NCI-H1930 (cell line): ENCODE measurements at places on chromosomes 11 and 22.

DNA sequence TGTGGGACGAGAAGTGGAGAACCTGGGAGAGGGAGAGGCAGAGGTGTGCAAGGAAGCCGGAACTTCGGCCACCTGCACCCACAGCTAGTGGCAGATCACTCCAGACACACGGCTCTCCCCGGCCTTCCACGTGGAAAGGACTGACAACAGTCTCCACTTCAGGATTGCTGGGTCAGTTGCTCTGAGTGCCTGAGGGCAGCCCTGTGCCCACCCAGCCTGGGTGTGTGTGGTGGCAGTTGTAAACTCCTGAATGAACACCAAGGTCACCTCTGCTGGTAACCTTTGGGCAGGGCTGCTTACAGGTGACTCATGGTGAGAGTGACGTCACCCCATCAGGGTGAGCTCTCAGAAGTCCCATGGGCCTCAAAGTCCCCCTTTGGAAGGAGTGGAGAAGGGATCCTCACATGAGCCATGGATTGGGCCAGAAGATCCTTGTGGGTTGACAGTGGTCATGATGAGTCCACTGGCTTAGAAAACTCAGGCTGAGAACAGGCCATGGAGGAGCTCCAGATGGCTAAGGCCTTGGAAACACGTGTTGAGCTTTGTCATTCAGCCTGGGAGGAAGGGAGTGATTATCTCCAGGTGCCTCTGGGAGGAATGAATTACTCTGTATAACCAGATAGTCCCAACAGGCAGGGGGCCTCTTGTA is 71.3 kb downstream of the BCR start:
- DNase-seq = no peak

- no peak for DNase-seq
Measured at GRCh38 chr22:38335077-38335476, 17.8 kb upstream of the CSNK1E start.

DNA sequence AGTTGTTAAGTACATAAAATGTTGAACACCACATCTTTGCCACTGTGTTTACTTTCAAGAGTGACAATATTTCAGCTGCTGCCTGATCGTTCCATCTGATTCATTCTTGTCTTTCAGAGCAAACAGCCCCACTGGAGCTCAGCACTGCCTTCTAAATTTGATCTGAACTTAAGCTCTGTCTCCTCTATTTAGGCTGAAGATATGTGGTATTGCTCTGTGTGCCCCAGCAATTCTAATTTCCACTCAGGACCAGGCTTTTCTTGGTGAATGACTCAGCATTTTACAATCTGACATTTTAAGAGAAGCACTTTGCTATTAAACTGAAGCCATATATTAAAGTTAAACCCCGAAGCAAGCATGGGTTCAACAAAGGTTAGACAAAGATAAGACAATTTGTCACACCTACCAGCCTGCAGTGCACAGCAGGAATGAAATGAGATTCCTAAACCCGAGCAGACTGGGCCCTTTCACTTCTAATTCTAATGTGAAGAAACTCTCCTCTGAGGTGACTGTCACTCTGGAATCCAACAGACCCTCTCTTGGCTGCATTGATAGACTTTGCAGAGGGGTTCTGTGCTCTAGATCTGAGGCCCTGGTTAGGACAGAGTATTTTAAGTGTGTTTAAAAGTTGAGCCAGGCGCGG is 41.7 kb upstream of the PLET1 start:
- no peak for DNase-seq

DNA sequence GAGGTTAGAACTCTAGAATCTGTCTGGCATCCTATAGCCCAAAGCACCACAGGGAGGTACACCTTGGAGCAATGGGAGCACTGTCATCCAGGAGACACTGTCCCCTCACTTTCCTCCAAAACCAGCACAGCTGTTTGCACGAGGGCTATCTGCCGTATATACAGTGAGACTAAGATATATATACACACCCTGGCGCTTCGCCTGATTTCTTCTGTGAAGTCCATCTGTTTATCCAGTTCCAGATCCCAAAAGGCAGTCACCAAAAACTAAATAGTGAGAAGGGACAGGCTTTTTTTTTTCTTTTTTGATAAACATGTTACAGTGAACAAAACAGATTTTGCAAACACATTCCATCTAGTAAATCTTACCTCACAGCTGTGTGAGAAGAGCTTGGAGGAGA is 68.5 kb downstream of the ARFGAP2 start:
- DNase-seq = no peak

DNA sequence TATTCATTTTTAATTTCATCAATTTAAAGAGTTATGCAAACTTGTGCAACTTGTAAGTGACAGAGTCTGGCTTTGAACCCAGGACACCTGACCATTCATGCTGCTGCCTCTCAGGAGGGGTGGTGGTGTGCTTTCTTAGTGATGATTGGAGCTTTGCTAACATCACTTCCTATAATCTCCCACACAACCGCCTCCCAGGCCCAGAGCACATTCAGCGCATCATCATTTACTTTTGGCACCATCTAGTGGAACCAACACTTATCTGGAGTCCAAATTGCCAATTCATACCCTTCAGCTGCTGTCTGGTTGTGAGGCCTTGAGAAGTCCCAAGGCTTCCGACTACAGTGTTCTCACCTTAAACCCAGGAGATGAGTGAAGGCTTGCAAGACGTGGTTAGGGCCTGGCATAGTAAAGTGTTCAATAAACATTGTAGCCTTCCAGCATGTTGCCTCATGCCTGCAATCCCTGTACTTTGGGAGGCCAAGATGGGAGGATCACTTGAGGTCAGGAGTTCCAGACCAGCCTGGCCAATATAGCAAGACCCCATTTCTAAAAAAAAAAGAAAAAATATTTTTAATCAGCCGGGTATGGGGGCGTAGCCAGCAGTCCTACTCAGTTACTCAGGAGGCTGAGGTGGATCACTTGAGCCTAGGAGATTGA is 1.1 kb upstream of the TTLL1 start:
- DNase-seq = peak; percentile 35

- no peak for DNase-seq
Measured at GRCh38 chr11:124409906-124410305, 11.1 kb upstream of the OR8B3 start.

DNA sequence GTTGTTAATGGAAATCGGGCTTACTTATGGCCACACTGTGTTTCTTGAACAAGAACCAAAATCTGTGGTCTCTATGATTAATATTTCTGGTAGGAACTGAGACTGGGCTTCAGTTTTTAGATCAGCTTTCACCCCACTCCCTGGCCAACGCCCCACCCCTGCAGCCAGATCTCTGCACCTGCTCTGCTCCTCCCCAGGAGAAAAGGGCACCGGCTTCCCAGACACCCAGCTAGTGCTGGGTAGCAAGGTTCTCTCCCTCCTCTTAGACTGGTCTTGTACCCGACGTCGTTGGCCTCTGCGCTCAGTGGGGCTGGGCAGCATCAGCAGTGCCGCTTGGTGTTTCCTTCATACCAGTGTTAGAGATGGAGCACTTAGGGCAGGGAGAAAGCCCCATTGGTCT is 17.0 kb upstream of the CTTN start:
- no peak for DNase-seq

DNA sequence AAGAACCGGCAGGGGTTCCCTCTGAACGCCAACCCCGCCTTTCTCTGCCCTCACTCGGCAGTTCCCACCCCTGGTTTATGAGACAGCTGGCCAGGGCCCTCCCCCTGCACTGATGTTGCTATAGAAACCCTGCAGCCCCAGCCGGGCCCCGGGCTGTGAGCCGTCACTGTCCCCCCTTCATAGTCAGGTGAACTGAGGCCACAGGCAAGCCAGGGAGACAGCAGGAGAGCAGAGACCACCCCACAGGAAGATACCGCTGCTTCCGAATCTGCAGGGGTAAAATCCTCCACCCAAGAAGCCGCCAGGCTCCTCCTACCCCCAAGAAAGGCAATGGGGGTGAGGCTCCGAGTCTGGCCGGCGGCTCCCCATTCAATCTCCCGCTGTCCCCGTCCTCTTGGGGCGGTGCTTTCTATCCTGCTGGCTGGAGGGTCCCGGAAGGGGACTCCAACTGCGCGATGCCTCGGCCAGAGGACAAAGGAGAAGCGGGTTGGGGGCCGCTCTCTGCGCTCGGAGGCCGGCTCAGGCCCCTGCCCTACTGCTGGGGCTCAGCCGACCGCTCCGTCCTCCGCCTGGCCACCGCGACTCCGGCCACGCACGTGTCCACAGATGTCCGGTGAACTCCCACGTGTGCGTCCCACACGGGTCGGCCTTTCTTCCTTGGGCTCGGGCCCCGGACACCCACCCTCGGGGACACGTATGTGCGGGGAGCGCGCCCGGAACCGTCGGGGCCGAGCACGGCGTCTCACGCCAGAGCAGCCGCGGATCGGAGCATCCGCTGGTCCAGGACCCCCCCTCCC is 587 bp downstream of the SLC25A22 start:
- peak; percentile 81 for DNase-seq

- no peak for DNase-seq
Measured at GRCh38 chr22:42754658-42755057, 34.0 kb upstream of the A4GALT start.

GRCh38 chr11:134393638-134394037 is 18.4 kb downstream of the B3GAT1 start:
- DNase-seq = no peak

DNA sequence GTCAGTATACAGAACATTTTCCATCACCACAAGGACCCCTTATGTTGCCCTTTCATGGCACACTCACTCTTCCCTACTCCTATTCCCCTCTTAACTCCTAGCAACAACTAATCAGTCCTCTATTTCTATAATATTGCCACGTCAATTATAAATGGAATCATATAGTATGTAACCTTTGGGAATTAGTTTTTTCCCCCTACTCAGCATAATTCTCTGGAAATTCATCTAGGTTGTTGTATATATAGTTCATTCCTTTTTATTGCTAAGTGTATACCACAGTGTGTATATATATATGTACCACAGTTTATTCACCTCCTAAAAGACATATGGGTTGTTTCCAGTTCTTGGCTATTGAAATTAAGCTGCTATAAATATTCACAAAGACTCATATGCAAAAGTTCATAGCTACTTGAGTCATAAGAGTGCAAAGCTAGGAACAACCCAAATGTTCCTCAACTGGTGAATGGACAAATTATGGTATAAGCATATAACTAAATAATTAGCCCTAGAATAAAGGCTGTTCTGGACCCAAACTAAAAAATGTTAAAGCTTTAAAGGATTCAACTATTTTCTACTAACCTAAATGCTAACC is 41.3 kb downstream of the TUB start:
- DNase-seq = no peak

- no peak for DNase-seq
Measured at GRCh38 chr11:1351278-1351937, 38.3 kb upstream of the BRSK2 start.

DNA sequence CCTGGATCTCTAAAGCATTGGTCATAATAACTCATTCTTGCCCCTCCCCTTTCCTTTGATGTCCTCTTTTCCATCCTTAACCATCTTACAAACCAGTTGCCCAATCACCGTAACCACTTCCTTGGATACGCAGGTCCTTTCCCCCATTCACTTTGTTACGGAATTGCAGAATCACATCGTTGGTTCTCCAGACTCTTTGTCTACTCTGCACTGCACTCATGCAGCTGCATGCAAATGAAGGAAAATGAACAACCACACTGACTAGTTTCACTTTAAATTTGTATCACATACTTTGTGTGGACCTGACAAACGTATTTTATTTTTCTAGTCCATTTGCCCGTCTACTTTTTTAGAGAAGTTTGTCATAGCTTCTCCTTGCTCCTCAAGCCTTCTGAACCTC is 69.9 kb downstream of the SLC5A12 start:
- no peak for DNase-seq
